ENCODE measurements at places on chromosomes 3 and 15.

- no peak for DNase-seq
Observed at GRCh38 chr3:49668414-49668797, 5.7 kb upstream of the APEH start.

DNA sequence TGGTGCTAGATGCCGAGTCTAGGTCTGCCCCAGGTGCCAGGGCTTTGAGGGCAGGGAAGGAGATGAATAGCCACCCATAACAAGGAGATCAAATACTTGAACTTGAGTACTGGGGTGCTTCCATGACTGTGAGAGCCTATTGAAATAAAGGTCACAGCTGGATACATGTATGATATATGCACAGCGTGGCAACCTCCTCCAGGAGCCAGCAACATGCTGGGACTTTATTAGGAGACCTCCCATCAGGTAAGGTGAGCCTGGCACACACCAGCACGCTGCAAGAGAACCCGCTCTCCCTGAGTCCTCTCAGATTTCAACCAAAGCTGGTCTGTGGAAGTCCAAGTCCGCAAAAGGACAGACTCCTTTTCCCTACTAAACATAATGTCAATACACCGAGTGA lies 10.5 kb upstream of the HES1 start:
- DNase-seq, result no peak

GRCh38 chr3:185328324-185329004 lies 34.5 kb upstream of the MAP3K13 start:
- no peak for DNase-seq

DNA sequence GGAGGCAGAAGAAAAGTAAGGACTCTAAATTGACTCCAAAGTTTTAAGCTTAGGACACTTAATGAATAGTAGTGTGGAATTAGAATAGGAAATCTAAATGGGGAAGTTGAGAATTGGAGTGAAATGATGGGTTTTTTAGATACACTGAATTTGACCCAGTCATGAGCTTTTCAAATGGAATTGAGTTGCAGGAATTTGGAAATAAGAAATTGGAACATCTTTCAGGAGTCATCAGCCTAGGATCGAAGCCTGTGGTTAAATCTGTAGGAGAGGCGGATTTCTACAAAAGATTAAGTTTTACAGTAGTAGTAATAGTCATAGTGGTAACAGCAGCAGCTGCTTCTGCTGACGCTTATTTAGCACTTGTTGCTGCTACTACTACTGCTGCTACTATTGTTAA lies 129.0 kb upstream of the LRRFIP2 start:
- DNase-seq, result no peak

DNA sequence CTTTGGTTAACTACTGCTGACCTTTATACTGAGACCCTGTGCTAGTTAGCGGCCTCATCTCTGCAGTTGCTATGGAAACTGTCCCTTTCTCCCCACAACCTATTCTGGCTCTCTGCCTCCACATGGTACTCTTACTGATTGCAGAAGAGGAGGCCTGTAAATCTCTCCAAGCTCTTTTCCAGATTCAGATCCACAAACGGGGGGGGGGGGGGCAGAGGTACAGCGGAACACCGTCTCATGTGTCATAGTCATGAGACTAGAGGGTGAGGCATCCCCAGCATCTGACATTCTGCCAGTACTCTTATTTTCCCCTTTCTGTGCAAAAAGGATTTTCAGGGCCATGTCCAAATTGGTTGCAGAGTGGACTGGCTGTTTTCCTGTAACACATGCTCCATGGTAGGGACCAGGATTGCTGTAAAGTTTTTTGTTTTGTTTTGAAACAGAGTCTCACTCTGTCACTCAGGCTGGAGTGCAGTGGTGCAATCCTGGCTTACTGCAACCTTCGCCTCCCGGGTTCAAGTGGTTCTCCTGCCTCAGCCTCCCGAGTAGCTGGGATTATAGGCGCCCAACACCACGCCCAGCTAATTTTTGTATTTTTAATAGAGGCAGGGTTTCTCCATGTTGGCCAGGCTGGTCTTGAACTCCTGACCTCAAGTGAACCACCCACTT lies 8.3 kb upstream of the MAP1A start:
- no peak for DNase-seq

GRCh38 chr3:149339931-149340309 lies 6.5 kb upstream of the TM4SF18 start:
- no peak for DNase-seq

- DNase-seq, result no peak
Observed at GRCh38 chr3:32437896-32438295, 46.2 kb downstream of the CMTM7 start.

GRCh38 chr15:60392601-60392985 lies 5.2 kb downstream of the ANXA2 start:
- peak; percentile 29 for DNase-seq

DNA sequence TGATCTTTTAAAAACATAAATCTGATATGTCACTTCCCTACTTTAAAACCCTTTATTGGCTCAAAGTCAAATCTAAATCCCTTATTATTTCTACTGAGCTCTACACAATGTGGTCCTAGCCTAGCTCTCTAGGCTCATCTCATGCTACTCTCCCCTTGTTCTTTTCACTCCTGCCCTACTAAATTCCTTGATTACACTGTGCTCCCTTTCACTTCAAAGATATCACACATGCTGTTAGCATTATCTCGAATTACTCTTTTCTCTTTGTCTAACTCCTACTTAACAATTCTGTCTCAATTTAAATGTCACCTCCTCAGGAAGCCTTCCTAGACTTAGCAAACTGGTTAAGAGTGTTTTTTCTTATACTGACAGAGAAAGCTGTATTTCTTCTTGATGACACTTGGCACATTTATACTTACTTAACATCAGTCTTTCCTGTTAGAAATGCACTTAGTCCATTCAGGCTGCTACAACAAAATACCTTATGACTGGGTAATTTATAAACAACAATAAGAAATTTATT lies 102.0 kb downstream of the SCAPER start:
- no peak for DNase-seq

DNA sequence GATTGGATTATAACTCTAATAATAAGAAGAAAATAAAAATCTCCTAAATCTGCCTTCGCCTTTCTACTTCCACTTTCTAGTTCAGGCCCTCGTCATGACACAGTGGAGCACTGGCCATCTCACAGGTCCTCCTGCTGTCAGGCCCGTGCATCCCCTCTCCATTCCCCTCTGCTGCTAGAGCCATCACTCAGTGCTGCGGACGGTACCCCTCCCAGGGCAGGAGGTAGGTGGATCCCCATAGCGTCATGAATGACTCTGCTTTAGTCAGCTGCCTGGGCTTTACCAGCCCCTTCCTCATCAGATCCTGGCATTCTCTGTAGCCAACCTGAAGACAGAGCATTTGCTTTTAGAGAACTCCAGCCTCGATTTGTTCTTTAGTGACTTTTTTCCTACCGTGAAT lies 12.0 kb upstream of the PPP1R2 start:
- no peak for DNase-seq

DNA sequence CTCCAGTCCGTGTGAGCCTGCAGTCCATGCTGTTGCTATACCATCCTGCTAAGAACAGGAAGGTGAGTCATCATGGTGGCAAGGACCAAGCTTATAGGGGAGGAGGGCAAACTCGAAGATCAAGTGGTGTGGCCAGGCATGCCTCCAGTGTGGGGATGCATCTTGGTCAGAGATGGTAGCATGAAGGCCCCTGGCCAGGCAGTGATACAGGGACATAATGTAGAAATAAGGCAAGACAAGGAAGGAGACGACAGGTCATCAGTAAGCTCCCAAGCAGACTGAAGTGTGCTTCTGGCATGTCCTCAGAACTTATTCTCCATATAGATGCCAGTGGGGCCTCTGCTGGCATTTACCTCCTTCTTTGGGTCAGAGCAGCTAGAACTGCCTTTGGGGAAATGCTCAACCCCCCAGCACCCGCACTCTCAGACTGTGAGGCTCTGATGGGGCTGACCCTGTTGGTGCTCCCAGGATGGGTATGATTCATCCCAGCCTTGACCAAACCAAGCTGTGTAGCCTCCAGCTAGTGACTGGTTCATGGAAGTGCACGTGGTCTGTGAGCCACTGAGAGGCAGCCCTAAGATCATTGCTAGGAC lies 52.5 kb upstream of the ATP2B2 start:
- DNase-seq, result no peak

DNA sequence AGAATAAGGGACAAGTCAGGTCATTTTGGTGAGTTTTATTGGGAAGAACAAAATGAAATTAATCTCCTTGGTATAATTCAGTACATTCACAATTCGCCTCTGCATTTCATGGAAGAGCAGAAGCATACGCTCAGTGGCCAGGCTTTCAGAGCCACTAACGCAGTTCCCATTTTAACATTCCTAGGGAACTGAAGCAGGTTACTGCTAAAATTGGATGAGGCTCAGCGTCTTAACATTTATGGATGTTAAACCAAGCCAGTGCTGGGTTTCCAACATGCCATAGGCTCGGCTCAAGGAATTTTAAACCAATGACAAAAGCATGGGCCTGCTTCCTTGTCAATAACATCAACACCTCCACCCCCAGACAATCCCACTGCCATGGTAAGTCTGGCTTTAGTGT lies 172.7 kb upstream of the PRICKLE2 start:
- no peak for DNase-seq

DNA sequence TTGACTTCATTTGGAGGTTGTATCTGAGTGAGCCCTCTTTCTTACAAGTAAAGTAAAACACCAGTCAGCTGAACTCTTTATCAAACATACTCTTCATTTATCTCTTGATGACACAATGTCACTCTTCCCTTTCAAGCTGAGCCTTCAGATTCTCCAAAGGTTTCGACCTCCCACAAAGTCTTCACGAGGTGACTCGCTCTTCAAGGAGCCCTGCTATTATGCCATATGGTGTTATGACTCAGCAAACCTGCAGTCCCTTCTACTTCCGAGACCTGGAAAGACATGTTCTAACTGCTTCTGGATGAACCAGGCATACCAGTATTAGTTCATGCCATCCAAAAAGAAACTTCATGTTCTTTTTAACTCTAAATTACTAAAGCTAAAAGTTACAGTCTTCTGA lies 23.1 kb downstream of the AADAC start:
- DNase-seq, result no peak

GRCh38 chr15:72136170-72137051 lies 18.2 kb downstream of the SENP8 start:
- no peak for DNase-seq

- DNase-seq, result no peak
Observed at GRCh38 chr3:14494279-14494972, 45.7 kb downstream of the GRIP2 start.

- DNase-seq, result no peak
Observed at GRCh38 chr3:45029216-45029615, 3.1 kb downstream of the CLEC3B start.

- no peak for DNase-seq
Observed at GRCh38 chr3:32498252-32498651, 4.4 kb downstream of the CMTM6 start.

- no peak for DNase-seq
Observed at GRCh38 chr15:58419803-58420524, 11.8 kb upstream of the LIPC start.

- DNase-seq, result no peak
Observed at GRCh38 chr15:56205061-56205876, 38.4 kb downstream of the RFX7 start.

DNA sequence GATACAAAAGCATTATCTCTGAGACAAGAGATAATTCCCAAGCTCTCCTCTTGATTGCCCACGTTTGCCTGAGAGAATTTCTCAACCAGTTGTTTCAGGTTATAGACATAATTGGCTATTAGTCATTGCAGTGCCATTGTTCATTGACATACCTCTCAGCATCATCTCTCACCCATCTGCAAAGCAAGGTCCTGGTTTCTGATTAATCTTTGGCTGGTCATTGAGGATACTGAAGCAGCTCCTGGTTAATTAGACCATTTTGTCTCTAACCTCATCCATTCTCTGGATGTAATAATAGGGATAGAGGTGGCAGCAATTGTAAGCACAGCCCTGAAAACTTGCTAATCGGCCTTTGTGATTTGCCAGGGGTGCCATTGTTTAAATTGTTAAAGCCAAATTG lies 104.2 kb downstream of the CNTN6 start:
- no peak for DNase-seq

- no peak for DNase-seq
Observed at GRCh38 chr3:129077222-129077621, 16.6 kb downstream of the GP9 start.

GRCh38 chr15:83695246-83695645 lies 41.3 kb downstream of the ADAMTSL3 start:
- DNase-seq, result no peak

- no peak for DNase-seq
Observed at GRCh38 chr15:69104050-69104750, 56.2 kb upstream of the GLCE start.

- DNase-seq, result no peak
Observed at GRCh38 chr3:157436583-157437291, at the start of gene PTX3. Gene PTX3 (plus strand): TSS chr3:157436850. CDS start chr3:157436934, 84 bp downstream.

DNA sequence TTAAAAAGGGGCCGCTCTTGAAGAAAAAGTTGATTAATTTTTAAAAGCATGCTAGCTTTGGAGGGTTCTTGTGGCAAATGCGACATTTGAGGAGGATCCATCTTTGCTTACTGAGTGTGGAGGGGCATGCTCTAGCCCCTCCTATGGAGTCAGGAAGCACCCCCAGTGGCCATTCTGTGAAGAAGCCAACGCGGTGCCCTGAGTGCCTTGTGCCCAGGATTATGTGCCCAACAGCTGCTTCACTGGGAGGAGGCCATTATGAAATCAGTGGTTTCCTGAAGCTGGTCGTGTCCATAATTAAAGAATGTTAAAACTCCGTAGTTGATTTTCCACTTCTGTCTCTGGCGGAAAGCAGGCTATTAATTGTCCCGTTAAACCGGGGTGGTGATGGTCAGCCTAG lies 69.1 kb upstream of the TNFAIP8L3 start:
- no peak for DNase-seq

DNA sequence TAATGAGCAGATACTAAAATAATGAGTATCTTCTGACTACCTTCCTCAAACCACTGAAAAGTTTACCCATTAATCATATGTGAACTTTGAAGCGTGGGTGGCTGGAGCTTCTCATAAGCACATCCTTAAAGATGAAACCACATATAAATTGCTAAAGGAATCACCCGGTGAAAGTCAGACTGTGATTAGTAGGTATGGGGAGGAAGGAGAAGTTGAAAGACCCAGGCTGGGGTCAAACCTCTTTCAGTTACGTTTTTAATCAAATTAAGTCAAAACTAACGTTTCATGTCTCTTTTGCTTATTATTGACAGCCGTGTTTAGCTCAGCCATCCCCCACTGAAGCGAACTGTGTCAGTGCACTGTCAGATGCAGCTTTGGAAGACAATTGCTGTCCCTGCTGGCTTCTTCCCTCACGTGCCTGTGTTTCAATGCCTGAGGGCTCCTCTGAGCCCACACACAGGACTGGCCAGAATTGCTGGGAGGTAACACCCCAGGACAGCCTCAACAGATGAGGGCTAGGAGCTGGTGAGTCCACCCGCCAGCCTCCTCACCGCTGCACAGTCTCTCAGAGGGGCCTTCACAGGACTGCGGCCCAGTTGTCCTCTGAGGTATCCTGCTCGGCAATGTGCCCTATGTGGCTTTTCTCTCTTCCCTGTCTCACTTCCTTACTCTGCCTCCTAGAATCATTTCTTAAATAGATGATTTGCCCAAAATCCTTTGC lies 29.3 kb upstream of the SH3BP5 start:
- DNase-seq, result peak; percentile 71

- DNase-seq, result no peak
Observed at GRCh38 chr3:186605561-186606545, 7.0 kb upstream of the AHSG start.

GRCh38 chr15:64630396-64631107 lies 144.8 kb downstream of the RBPMS2 start:
- no peak for DNase-seq

- no peak for DNase-seq
Observed at GRCh38 chr15:81106560-81106959, 27.5 kb upstream of the CFAP161 start.

GRCh38 chr3:183342824-183343223 lies 85.6 kb downstream of the MCF2L2 start:
- DNase-seq, result no peak

GRCh38 chr3:10867384-10867783 lies 51.4 kb downstream of the SLC6A11 start:
- DNase-seq, result no peak
